ENCODE measurements at places on chromosomes 12 and 14. TPM values are rescaled to one million over a fixed set of nuclear protein-coding genes. Genes with fewer than 3 reads are reported as not detected.
A peak's percentile ranks its signal among the peaks of the same experiment; 100 is the strongest.

The VASH1 gene
- total RNA-seq: 13.3 TPM

The HEBP1 gene
- total RNA-seq: 41.0 TPM

The GDF3 gene
- not detected for total RNA-seq

The PRIM1 gene
- total RNA-seq: 53.3 TPM

DNA sequence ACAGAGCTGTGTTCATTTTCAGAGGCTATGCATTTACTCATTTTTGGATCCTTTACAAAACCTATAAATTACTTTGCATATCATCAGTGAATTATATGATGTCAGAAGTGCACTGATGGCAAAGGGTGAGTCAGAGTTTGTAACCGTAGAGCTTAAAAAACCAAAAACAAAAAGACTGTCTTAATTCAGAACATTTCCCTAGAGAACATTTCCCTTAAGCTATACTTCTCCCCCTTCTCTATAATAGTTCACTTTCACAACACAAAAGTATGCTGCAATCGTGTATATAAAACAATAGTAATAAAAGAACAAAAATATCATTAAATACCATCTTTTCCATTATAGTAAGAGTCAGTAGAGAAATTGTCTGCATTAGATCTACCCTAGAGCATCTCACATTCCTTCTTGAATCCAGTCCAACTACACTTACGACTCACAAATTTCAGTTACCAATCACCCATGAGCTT, 934.9 kb downstream of the LRFN5 start:
- DNase-seq: no peak

GRCh38 chr12:57146961-57147944, at the start of gene LRP1-AS:
Gene LRP1-AS (minus strand): TSS chr12:57147619.
- DNase-seq: no peak

DNA sequence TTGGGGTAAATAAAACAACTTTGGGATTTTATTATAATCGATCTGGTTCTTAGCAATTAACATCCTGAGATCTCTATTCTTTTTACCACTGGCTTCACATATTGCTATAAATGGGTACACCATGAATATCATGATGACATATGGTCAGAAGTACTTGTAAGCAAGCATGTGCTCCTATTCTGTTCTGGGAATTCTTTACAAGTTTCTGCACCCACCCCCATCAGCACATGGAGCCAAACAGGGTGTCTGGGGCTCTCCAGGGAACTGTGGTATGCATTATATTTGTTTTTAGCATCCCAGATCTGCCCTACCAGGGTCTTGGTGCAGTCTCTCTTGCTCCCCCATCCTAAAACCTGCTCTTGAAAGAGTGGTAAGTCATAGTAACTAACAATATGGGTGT, 31.3 kb downstream of the DMAC2L start:
- DNase-seq: no peak

DNA sequence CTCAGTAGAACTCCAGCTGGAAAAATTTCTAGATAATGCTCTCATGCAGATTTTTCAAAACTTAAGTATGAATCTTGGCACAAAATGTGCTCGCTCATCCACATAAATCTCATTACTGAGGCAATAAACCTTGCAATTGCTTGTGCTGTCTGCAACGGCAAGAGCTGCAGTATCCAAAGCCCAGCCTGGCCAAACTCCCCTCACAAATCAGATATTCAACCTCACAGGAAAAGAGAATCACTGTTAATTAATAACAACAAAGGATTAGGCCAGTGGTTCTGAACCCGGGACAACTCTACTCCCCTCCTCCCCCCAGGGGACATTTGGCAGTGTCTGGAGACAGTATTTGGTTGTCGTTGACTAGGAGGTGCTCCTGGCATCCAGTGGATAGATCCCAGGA, 19.2 kb upstream of the CORO1C start:
- no peak for DNase-seq

DNA sequence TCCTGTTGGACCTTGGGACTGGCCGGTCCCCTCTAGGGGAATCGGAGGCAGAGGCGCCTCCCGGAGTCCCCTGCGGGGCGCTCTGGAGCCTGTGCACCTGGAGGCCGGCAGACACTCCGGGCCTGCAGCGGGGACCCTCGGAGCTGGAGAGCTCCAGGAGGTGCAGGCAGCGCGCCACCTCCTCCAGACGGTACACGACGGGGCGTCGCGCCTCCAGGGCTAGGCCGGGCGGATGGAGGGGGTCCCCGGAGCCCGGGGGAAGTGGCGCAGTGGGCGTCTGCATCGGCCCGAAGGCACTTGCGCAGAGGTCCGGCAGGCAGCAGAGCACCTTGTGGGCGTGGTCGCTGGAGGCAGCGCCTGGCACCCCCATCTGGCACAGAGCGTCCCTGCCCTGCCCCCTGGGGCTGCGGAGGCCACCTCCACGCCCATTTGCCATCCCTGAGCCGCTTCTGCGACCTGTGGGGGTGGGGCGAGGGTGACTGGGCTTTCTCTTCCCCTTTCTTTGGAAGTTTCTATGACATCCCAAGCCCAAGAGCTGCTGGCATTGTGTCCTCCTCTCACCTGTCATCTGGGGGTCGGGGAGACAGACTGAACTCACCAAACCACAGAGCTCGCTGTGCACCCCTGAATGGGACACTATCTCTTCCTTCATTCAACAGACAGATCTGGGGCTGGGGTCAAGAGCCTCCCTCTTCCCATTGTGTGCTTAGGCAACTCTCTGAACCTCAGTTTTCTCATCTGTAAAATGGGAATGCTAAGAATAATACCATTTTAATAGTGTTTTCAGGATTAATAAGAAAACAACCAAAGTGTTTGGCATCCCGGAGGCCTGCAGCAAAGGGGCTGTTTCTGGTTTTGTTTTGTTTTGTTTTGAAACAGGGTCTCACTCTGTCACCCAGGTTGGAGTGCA, 37.5 kb upstream of the CORO1C start:
- peak; percentile 63 for DNase-seq

DNA sequence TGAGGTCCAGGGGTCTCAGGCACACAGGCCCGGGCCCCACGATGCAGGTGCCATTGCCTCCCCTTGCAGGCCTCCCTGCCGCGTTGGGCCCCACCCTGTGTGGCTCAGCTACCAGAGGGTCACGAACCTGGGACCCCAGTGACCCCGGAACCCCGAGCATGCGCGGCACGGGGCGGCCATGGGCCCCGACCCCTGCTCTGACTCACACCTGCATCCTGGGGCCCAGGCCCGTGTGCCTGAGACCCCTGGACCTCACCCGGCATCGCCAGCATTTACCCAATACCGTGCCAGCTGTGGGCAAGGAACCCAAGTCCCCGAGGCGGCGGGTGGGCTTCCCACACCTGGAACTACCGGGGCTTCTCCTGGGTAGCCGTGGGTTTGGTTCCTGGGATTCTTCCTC, 25.2 kb downstream of the KIF26A start:
- DNase-seq: no peak

DNA sequence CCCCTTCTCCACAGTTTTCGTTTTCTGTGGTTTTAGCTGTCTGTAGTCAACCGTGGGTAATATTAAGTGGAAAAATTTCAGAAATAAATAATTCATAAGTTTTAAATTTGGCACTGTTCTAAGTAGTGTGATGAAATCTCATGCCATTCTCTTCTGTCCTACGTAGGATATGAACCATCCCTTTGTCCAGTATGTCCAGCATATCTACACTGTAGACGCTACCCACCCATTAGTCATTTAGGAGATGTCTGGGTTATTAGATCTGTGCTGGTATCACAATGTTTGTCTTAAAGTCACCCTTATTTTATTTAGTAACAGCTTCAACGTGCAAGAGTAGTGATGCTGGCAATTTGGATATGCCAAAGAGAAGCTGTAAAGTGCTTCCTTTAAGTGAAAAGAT, 44.7 kb downstream of the ATF7IP start:
- no peak for DNase-seq
